Omental fat pad (tissue), 4 donors: ENCODE measurements at places on chromosomes 2 and 18.
A peak's percentile ranks its signal among the peaks of the same experiment; 100 is the strongest.

- no peak for DNase-seq
Measured at GRCh38 chr2:97931858-97932225, 63.9 kb downstream of the TMEM131 start.

DNA sequence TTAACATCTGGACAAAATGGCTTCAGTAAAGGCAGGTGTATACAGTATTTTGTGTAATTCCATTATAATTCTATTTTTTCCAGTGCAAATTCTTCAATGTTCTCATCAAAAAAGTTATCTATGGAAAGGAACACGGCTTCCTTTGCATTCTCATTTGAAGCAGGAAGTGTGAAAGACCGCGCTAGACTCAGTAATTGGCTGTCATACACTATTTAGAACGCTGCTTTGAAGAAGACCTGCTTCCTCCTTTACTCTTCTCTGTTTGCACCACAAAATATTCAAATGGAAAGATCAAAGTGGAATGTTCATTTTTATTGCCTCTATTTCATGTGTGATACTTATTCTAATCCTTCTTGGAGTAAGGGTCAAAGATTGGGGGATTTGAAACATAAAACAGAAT, 883.7 kb downstream of the TSN start:
- no peak for DNase-seq

- DNase-seq, result no peak
Measured at GRCh38 chr2:189681903-189682302, 7.4 kb downstream of the ANKAR start.

- no peak for DNase-seq
Measured at GRCh38 chr2:41445865-41446264, 602.0 kb upstream of the PKDCC start.

DNA sequence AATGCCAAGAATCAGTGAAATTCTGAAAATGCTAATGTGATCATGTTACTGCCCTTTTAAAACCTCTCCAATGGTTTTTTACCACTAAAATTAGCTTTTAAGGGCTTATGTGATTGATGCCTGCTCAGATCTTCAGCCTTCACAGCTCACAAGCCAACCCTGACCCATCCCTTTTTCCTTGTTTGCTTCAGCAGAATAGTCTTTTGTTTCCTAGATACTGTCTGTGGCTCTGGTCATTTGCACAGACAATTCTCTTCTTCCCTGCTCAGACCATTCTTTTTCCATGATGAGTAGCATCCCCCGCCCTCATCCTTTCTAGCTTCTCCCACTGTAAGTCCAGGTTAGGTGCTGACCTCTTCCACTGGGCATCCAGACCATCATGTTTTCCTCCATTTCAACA, 164.9 kb upstream of the NT5C1B start:
- DNase-seq, result no peak

DNA sequence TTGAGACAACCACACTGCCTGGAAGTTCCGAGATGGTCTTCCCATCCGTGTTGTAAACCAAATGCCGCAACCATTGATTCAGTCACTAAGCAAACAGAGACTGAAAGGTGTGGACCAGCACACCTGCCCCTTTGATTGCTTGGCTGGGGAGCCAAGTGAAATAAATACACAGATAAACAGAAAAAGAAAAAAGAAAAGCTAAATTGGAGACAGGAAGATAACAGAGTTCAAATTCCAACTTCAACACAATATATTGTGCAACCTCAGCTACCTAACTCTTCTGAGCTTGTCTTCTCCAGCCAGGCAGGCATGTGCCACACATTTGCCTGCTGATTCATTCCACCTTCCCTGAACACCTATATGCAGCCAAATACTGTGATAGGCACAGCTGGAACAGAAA, 110.9 kb downstream of the PID1 start:
- no peak for DNase-seq

- DNase-seq, result no peak
Measured at GRCh38 chr2:205020673-205021072, 475.4 kb downstream of the PARD3B start.

DNA sequence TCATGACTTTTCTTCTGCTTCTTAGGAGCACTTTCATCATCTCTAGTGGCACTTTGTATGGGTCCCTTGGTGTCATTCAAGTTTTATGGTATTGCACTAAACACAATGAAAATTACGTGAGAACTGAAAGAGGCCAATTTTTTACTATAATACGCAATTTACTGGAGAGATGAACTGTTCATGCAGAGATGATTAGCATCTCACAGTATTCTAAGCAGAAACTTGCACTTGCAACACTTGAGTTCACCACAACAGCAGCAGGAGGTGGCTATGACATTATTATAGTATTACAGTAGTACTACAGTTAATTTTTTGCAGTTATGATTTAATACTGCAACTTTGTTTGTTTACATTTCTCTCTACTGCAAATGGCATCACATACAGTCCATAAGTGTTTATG, 793.1 kb upstream of the CRIM1 start:
- no peak for DNase-seq

- DNase-seq, result no peak
Measured at GRCh38 chr18:61697306-61697909, 195.4 kb downstream of the RNF152 start.

- DNase-seq, result peak; percentile 93
Measured at GRCh38 chr2:27683390-27684071, 19.8 kb downstream of the SLC4A1AP start.

GRCh38 chr2:226585130-226585561, 214.5 kb downstream of the IRS1 start:
- DNase-seq, result no peak

DNA sequence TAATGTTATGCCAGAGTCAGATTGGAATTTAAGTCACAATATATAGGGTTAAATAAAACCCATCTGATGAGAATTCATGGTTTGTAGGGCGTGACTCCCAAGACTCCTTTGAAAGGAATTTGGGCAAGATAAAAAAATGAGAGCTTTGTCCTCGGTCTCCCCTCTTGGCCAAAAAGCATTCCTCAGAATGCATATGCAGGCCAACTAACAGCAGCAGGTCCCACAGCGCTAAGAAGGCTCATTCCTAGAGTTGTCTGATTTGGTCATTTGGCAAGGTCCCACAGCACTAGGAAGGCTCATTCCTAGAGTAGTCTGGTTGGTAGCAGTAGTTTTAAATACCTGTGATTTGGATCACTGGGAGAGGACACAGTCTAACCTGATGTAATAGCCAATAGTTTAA, 106.3 kb upstream of the B3GNT2 start:
- DNase-seq, result no peak

DNA sequence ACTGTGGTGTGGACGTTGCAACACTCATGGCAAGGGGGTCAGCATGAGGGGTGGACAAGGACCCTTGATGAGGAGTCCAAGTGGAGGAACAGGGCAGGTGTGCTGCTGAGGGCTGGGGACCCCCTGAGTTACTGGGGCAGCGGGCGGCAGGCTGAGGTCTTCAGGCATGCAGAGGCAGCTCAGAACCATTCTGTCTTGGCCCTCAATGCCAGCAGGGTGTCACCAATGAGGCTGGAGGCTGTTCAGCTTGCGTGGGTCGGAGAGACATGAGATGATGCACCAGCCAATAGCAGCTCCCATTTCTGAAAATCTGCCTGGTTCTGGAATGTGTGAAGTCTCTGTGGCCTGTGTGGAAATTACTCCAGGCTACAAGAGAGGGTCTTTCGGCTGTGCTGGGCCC, 105.4 kb downstream of the INHBB start:
- DNase-seq, result no peak

DNA sequence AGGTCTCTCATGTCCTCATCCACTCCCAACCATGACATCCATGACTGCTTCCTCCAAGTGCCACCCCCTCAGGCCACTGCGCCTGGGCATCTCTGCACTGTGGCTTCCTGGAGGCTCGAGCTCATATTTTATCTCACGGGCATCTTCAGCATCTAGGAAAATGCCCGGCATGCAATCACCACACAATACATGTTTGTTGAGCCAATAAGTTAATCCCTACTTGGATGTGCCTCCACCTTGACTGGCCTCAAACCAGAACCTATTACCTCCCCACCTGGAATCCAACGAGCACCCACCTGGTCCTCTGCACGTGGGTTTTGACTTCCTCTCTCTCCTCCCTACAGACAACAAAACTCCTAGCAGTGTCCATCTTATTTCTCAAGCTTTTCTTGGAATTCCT, 198.9 kb upstream of the REV1 start:
- DNase-seq, result no peak

- DNase-seq, result no peak
Measured at GRCh38 chr2:127463155-127463991, 45.1 kb downstream of the PROC start.

DNA sequence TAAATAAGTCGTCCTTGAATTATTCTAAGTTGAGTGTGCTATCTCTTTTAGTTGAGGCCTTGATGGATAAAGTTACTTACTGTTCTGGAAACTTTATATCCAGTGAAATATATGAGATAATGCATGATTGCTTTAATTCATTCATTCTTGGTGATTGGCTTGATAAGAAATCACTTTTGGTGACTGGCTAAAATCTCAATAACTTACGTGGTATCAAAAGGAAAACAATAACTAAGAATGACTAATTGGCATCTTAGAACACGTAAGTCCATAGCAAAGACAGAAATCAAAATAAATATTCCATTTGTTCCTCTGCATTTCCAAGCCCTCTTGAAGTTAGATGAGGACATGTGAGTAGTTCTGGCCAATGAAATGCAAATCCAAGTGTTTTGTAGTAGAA, 251.6 kb downstream of the NUP35 start:
- DNase-seq, result no peak

- DNase-seq, result no peak
Measured at GRCh38 chr2:232210306-232210705, 168.2 kb upstream of the ALPP start.

DNA sequence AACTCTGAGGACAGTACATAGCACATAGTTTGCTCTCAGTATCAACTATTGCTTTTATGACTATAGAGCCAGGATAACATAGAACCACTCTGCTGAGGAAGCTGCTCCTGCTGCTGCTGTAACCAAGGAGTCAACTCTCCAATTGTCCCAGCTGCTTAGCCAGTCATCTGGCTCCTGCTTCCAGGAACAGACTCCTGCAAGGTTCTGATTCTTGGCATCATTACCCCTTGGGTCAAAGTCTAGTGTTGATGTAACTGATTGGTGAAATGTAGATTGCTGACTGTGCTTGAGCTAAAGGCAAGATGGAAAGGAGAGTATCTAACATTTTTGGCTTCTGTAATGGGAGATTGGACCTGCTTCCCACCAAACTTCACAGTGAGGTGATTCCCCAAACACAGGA, 261.9 kb upstream of the FSHR start:
- DNase-seq, result no peak

DNA sequence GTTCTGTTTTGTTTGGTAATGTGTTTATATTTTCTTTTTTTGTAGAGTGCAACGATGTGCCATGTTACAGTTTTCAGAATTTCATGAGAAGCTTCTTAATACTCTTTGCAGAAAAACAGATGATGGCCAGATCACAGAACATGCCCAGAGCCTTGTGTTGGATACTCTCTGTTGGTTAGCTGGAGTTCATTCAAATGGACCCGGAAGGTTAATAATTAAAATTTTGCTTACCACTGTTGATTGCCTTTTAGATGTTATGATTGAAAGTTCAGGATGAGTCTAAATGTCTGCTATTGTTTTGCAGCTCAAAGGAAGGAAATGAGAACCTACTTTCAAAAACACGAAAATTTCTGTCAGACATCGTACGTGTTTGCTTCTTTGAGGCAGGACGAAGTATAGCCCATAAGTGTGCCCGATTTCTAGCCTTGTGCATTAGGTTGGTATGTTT, 85.2 kb downstream of the BIRC6 start:
- DNase-seq, result no peak

GRCh38 chr2:13040043-13040442, 323.3 kb downstream of the TRIB2 start:
- no peak for DNase-seq

DNA sequence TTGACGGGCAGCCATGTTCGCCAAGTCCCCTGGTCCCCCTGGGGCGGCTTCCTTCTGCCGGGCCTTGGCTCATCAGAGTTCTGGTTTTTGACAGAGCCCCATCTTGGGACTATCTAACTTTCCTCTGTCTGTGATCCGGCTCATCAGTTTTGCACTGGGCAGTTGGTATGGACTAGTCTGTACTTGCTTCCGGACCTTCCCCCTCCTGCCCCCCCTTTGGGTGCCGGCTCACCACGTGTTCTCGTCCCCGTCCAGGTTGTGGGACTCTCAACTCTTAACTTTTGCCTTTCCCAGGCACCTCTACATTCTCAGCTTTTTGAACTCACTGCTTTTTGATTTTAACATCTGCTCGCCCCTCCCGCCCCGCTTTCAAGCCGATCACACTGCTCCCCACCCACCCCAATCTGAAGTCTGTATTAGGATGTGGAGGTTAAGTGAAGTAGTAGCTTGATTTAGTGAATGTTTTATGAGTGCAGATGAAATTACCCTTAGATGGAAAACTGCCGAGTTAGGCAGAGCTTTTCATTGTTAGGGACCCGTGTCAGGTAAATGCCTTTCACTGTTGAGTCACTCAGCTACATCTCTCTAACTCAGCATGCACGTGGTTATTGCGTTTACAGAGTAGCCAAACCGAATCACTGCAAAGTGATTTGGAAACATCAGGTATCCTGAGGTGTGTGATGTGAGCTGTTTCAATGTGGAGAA, 874 bp downstream of the WDR43 start:
- peak; percentile 46 for DNase-seq

- DNase-seq, result no peak
Measured at GRCh38 chr2:49248506-49248905, 94.2 kb upstream of the FSHR start.

DNA sequence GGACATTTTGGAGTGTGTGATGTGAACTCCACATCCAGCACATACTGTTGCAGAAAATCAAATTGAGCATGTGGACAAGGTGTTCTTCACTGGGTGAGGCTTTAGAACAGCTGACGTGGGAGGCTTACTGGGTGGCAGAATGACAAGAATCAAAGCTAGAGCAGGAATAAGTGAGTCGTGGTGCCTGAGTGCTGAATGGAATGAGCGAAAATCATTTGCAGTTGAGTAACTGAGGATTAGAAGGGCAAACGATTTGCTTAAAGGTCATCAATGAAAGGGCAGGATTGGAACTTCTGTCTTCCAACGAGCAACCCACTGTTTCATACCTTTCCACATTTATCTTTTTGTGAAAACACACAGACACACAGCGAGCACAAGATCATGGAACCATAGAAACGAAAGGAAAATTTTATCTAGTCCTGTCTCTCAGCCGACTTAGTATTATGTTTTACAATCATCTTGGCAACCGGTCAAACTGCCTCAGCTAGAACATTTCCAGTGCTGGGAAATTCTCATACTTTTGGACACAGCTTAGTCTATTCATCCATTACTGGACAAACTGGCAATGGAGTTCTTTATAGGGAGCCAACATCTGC, 7.2 kb upstream of the DAW1 start:
- DNase-seq, result no peak

GRCh38 chr2:49021271-49021670, 133.0 kb downstream of the FSHR start:
- no peak for DNase-seq

GRCh38 chr2:181054843-181055242, 74.4 kb downstream of the UBE2E3 start:
- DNase-seq, result no peak

- DNase-seq, result no peak
Measured at GRCh38 chr2:147679955-147680531, 164.8 kb upstream of the ACVR2A start.

DNA sequence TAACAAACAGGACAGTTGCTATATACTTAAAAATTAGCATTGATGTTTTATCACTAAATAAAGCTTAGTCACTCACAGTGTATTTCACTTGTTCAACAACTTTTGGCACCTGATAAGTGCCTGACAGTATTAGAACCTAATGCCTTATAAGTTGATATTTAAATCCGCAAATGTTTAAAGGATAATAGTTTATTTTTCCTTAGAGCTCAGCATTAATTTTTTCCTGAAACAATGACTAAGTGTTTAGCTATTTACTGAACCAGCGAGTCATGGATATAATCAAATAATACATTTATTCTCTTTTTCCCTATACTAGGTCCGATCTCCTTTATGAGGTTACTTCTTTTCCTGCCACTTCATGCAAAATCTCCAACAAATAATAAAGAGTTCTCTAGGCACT, 146.0 kb upstream of the PGAP1 start:
- no peak for DNase-seq
